ENCODE measurements at places on chromosomes 16 and 17. TPM values are rescaled to one million over a fixed set of nuclear protein-coding genes. Genes with fewer than 3 reads are reported as not detected.

DNA sequence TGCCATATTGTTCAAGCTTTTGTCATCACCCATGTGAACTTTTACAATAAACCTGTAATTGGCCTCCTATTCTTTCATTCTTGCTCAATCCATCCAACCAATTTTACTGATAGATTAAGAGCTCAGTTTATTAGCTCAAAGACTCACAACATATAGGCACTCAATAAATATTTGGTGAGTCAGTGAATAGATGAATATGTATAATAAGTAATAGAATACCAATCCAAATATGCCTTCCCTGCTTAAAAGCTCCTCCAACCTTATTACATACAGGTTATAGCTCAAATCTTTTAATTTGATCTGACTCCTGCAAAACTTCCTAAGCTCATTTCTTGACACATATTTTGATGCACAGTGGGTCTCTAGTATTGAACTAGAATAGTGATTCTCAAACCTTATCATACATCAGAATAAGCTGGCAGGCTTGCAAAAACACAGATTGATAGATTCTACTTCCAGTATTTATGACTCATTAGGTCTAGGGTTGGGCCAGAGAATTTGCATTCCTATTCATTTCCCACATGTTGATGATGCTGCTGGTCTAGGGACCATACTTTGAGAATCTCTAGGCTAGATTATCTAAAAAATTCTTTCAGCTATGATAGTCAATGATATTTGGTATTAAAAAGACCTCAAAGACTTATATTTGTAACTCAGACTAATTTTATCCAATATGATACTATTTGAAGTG is 114.4 kb downstream of the PCTP start:
- DNase-seq: no peak

DNA sequence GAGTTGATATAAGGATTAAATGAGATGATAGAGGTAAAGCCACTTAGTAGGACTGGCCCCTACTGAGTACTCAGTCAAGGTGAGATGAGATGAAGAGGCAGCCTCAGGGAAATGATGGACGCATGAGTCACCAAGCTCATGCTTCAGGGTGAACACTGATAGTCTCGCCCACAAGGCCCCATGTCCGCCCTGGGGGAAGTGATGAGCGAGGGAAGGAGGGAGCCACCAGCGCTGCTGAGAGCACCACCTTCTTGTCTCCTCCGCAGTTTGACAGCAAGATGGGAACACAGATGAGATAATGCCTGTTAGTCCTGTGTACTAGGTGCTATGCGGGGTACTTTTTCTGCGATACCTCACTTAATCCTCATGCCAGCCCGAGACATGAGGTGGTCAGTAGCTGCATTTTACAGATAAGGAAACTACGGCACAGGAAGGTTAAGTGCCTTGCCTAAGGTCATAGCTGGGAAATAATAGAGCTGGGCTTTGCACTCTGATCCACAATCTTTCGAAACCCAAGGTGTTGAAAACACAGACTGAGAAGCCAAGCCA is 383.0 kb downstream of the CPPED1 start:
- no peak for DNase-seq

DNA sequence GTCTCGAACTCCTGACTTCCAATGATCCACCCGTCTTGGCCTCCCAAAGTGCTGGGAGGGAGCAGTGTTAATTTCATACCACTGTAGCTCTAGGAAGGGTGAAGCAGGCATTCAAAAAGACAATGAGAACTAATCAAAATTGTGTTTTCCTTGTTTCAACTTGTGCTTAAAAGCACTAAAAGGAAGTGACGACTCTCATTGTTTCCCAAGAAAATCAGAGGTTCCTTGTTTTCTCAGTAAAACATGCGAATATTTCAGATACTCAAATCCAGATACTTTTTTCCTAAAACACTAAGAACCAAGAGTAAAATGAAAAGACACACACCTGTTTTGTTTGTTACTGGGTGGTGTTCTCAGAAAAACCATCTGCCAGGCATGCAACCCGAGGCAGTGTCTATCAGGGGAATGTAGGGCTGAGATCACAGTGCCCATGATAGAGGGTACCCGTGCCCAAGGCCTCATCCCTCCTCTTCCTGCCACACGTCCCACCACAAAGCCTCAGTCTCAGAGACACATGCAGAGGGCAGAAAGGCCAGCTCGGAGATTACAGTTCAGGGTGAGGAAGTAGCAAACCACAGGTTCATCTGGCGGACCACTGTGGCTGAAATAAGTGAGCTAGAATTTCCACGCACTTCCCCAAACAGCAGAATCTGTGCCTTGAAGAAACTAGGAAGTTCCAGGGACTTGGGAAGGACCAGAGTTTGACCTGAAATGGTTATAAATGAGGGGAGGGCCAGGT is 33.7 kb downstream of the GINS3 start:
- no peak for DNase-seq

DNA sequence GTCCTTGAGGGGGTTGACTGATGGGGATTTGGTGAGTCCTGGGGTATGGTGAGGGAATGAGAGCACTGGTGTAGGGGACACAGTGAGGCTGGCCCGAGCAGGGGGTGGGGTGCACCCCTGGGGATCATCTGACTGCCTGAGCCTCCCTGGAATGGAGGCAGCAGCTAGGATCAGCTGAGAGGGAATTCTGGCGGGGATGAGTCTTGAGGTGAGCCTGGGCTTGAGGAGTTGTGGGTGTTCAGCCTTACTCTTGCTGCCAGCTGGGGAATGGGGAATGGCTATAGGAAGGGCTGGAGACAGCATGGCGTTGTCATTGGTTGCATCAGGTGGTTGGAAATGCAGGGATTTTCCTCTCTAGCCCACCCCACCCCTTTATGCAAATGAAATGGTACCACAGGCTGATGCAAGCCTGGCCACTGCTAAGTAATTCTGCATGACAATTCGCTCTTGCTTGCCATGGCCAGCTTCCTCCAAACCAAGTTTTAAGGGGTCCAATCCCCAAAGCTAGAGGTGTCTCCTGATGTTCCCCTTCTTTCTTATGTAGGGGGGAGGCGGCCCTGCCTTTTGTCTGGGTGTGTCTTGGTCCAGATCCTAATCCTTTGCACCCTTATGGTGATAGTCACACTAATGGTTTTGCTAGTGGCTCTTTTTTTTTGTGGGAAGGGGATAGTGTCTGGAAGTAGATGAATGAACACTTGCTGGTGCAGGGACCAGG is 7.5 kb downstream of the NFE2L1 start:
- DNase-seq: no peak

DNA sequence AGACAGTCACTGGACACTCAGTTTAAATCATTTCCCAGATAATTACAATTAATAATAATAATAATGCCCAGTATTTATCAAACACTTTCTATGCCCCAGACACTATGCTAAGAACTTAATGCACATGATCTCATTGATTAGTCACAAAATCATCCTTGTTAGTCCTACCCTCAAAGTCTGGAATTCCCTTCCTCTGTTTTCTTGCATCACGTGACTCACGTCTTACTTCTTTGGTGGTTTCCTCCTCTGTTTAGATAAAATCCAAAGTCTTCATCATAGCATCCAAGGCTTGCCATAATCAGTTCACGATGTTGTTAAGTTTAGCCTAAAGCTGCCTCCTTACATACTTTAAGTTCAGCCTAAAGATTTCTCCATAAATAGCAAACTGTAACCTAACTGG is 471.9 kb downstream of the PMP22 start:
- DNase-seq: no peak

- DNase-seq: no peak
Observed at GRCh38 chr16:4664538-4665418, 28.6 kb upstream of the NUDT16L1 start.

- DNase-seq: no peak
Observed at GRCh38 chr16:58511933-58512815, 3.1 kb upstream of the SETD6 start.

Gene PER1
- polyA plus RNA-seq: 59.2 TPM

Gene METTL2A
- polyA plus RNA-seq: 16.6 TPM

DNA sequence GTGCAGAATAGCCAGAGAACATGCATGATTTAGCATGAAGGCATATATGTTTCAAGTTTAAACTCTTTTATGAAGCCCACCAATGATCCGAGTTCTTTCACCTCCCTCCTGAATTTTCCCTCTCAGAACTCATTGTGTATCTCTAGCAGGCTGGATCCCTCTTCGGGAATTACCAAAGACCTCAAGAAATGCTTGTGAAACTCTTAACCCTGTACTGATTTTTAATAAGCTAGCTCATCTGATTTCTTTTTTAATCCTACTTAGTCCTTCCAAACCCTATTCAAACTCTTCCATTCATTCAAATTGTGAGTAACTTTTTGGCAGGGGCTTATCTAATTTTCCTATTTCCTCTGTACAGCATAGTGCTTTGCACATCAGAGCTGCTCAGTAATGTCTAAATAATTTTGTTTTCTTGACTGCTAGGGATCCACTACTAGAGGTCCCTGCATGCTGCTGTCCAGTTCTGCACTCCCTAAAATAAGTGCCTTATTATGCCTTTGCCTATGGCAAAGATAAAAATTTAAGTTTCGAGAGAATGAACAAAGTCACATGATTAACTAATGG is 723.8 kb downstream of the CDH11 start:
- DNase-seq: no peak

DNA sequence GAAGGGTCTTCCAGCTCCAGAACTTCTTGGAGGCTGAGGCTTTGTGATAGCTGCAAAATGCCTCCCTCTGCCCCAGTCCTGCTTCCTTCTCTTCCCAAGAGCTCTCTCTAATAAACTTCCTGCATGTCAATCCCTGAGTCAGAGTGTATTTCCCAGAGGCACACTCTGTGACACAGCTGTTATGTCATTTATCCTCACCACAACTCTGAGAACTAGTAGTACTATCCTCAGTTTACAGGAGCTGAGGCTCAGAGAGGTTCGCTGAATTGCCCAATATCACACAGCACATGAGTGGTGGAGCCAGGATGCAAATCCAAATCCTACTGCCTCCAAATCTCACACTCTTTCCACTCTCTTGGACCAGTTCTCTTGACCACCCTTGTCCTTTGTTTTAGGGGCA is 20.0 kb downstream of the UNC45B start:
- DNase-seq: no peak

- no peak for DNase-seq
Observed at GRCh38 chr17:27265333-27265732, 28.6 kb upstream of the WSB1 start.

DNA sequence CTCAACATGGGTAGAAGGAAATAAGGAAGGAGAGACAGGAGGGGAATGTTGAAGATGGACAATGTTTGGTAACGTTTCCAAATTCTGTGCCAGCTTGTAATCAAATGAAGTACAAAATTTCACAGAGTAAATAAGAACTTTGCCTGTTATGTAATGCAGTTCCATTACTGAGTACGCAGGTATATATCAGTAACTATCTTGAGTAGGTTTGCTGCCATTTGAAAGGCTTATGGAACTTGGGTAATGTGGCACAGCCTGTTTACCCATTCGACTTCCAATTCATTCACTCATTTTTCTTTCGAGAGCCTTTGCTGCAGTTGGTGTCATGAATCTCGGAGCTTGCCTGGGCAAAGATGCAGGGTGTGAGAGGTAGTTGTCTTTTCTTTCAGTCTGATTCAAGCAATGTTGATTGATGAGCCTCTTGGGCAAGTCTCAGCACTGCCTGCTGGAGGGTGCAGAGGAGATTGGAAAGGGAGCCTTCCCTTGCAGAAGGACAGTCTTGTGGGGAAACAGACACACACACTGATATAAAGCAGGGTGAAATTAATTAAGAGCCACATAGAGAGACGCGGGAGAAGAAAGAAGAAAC is 53.4 kb downstream of the ZNF18 start:
- no peak for DNase-seq

DNA sequence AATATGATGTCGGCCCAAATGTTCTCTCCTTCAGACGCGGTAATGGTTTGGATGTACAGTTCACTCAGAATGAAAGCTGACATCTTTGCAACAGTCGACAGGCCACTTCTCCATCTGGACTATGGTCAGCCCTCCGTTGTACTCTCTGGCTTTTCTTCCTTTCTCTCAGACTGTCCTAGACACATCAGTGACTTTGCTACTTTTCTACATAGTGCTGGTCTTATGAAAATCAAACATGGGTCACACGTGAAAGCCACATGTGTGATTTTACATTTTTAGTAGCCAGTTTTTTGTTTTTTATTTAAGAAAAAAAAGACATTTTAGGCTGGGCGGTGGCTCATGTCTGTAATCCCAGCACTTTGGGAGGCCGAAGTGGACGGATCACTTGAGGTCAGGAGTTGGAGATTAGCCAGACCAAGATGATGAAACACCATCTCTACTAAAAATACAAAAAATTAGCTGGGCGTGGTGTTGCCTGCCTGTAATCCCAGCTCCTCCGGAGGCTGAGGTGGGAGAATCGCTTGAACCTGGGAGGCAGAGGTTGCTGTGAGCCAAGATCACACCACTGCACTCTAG is 644.1 kb downstream of the KCNJ2 start:
- DNase-seq: no peak

DNA sequence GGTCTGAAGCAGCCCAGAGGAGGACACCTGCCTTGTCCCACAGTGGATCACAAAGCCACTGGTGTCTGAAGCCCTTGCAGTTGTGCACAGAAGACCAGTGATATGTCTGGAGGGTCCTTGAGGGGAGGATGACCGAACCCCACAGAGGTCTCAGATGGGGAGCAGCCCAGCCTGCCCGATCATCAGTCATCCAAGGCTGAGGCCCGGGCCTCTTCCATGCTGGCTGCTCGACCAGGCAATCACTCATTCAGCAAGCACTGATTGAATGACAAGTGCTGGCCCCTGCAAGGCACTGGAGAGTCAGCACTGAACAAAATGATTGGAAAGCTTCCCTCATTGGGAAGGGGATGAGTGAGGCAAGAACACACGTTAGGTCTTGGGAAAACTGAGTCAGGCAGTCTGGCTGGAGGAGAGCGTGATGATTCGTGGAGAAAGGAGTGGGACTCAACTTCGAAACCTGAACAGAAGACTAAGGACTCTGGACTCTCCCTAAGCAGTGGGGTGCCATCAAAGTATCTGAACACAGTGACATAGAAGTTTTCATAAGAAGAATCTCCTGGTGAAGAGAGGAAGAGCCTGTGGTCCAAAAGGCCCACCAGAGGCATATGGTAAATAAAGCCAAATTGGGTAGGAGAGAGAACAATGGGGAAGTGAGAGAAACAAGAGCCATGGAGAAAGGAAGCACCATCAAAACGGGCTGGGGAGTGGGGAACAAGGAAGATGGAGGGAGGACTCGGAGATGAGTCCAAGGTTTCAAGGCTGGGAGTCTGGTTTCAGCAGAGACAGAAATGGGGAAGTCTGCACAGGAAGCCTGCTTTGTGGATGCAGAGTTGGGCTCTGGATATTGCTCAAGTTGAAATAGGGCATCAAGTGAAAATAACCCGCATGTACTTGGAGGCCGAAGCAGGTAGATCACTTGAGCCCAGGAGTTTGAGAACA is 10.2 kb downstream of the PIK3R5 start:
- no peak for DNase-seq

DNA sequence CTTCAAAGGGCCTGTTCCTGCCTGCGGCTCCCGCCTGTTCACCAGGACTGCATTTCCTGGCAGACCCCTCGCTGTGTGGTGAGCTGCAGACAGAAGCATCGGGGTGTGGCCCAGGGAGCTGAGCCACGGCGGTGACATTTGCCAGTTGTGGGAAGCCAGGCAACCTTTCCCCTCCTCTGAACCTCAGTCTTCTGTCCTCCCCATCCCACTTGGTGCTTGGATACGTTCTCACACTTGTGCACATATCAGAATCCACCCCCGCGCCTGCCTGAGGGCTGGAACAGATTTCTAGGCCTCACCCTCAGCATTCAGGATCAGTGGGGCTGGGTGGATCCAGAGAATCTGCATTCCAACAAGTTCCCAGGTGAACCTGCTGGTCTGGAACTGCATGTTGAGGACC is 63.5 kb downstream of the CRISPLD2 start:
- DNase-seq: no peak

GRCh38 chr16:35308674-35309073 is 1849.3 kb downstream of the TP53TG3F start:
- DNase-seq: no peak

Measured in forelimb muscle (tissue), 1 donor.